Caco-2 (cell line): ENCODE measurements at places on chromosomes 6 and 20. TPM values are rescaled to one million over a fixed set of nuclear protein-coding genes. Genes with fewer than 3 reads are reported as not detected.

DNA sequence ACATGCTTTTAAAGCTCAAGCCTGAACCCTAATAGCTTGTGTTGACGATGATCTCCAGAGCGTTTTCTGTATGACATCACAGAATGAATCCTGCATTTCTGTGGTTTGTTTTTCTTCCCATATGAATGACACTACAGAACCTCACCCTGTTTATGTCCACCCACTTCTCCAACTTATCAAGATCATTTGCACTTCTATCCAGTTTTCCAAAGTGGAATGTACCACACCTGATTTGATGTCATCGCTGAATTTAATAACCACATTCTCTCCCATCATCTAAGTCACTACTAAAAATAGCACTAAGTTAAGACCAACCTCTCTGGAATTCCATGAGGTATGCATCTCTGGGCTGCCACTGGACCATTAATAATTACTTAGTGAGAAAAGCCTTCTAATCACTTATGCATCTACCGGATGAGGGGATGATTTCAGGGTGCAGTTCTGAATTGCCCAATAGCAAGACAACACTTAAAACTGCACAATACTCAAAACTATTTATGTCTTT, 33.3 kb upstream of the CITED2 start:
- DNase-seq: no peak

DNA sequence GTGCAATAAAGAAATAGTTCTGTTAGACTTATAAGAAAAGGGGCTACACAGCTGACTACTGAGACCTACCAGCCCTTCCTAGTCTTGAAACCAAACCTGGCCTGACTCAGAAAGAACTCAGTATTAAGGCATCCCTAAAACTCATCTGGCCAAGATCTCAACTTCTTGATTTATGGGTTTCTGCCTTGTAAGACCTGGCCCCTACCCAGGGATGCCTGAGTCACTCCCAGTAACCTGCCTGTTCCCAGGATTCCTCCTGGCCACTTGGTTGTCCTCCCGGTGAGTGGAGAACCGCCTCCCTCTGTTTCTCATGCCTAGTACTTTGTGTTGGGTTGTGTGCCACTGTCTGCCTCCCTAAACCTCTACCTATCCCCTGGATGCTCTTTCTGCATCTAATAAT, 189.4 kb upstream of the PREP start:
- DNase-seq: no peak

DNA sequence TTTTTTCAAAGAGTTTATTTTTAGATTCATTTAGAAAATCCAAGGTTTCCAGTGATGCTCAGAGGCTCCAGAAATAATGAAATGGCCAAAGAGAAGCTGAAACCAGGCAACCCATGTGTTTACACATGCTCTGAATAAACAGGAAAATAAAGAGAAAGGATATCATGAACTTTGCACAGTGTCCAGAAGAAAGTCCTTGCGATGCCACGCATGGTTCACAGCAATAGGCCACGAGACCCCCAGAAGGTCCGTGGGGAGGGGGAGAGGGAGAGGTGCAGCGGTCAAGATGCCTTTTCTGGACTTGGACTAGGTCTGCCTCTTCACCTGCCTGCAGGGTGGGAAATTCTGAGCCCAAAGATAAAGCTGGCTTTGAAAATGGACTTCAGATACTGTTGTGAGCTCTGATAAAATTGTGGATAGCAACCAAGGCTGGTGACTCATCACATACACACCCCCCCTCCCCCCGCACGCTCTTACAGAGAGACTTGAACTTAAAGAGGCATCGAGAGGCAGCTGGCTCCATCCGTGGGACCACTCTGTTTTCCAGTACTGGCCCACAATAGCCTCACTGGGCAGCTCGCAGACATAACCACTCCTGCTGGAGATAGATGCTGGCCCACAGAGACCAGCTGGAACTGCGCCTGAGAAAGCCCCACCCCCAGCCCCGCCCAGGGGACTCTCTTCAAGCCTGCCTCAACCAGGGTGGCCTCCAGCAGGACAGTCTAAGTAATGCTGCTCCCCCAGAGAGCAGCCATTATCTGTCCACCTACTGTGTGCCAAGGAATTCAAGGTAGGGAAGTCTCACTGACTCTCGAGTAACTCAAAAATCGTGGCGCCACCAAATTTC, 21.2 kb upstream of the NFATC2 start:
- peak; percentile 72 for DNase-seq

GRCh38 chr6:142699391-142699790, 245.6 kb downstream of the HIVEP2 start:
- no peak for DNase-seq

GRCh38 chr6:75278474-75279077, 6.0 kb downstream of the TMEM30A start:
- DNase-seq: no peak

Gene MYL9
- 382 and 446 TPM in 2 replicates for total RNA-seq

DNA sequence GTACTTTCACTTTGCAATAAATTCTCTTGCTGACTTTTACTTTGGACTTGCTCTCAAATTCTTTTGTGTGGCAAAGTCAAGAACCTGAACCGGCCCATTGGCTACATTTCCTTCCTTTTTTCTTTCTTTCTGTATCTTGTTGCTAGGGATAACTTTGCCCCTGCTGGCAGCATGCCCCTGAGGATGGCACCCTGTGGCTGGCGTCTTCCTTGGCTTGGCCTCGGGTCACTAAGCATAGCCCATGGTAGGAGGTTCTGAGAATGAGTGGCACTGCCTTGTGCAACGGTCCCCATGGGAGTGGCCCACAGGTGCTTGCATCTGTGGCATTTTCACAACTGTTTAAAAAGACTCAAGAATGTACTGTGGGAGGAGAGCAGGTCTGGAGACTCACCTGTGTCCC, 14.0 kb upstream of the HLA-F start:
- no peak for DNase-seq
